Nucleus accumbens (tissue), 56 donors: ENCODE measurements at places on chromosomes 12 and 14.
A peak's percentile ranks its signal among the peaks of the same experiment; 100 is the strongest.

DNA sequence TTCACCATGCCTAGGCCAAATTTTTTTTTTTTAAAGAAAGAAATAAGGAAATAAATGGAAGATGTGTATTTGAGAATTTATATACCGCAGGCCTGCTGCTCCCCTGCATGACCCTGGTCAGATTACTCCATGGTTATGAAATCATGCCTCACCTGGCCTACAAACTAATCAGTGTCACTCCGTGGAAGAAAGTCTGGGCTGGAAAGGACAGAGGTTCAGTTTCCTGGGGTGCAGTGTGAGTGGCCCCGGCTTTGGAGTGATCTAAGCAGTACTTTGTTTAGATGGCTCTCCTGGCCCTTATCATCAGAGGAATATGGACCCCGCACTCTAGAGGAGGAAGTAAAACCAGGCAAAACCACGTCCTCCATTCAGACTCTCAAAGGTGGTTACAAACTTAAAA, 9.6 kb downstream of the APOBEC1 start:
- no peak for DNase-seq

- DNase-seq, result no peak
Measured at GRCh38 chr14:76422662-76423061, 46.7 kb downstream of the ESRRB start.

DNA sequence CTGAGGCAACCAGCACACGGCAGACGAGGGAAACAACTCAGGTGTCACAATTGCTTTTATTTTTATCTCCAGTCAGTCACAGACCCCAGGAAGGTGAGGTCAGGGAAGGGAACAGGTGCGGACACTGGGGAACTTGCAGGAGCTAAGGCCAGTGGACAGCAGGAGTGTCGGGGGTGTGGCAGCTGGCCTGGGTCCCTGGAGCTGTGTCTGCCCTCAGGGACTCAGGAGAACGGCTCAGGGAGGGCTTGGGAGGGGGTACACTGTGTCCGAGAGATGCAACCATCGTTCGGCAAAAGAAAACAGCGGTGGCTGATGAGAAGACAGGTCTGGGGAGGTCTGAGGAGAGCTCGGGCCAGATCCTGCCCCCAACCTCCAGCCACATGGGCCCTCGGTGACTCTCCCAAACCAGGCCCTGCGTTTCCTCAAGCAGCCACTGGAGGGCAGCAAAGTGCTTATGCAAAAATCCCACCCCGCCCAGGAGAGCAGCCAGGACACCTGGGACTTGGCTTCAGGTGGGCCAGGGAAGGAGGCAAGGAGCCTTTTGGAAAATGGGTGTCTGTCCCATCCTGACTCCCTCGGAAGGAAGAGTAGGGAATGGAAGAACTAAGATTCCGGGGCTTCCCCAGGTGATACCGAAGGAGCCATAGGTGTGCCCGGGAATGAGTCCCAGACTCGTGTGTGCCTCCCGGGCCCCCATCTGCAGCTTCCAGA, 24.1 kb upstream of the BCDIN3D start:
- DNase-seq, result peak; percentile 22

DNA sequence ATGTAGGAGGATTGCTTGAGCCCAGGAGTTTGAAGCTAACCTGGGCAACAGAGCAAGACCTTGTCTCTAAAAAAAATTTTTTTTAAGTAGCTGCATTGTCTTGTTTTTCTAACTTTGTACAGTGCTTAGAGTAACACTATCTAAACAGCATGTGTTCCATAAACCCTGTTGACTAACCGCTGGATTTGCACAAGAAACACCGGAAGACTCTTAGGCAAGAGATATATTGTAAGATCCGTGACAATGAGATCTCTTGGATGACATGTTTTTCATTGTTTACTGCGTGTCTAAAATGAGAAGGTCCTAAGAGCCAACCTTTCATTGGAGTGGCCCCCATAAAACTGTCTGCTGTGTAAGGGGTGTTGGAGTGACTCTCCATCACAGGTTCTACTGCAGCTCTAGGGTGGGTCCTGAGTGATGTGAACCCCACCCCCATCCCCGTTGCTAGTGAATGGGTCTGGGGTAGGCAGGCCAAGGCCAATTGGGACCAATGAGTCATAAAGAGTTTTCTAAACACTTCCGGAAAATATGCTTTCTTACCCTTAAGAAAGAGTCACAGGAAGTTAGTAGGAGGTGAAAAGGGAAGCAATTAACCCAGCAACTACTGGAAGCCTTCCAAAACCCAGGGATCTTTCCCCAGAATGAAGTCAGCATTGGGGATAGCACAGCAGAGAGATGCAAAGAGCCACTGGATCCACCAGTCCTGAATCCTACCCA, 24.3 kb upstream of the PCNX1 start:
- no peak for DNase-seq
